NCI-H1694 treated with DMSO at 0.1 percent for 48 hours (cell line): ENCODE measurements at places on chromosomes 6 and 20.

GRCh38 chr6:84764332-84765049 lies at the start of gene TBX18:
TBX18 (minus strand) TSS chr6:84764598; CDS start chr6:84764181, 417 bp downstream.
- DNase-seq, result no peak

GRCh38 chr6:27742833-27743573 lies 169.2 kb downstream of the OR2B2 start:
- DNase-seq, result no peak

DNA sequence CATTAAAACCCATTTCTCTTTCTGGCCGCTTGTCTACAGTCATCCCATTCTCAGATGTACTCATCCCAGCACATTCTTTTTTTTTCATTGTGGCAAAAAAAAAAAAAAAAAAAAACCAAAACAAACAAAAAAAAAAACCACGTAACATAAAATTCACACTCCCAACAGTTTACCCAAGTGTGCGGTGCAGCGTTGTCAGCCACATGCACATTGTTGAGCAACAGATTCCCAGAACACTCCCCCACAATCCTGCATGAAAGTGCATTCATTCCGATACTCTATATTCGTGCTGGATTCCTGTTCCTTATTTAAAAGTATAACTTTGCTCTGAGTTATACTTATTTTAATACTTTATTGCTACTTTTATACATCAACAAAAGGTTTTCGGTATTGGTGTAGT lies 96.0 kb downstream of the SASH1 start:
- DNase-seq, result no peak

- DNase-seq, result no peak
Observed at GRCh38 chr6:156423075-156423474, 354.1 kb upstream of the ARID1B start.

DNA sequence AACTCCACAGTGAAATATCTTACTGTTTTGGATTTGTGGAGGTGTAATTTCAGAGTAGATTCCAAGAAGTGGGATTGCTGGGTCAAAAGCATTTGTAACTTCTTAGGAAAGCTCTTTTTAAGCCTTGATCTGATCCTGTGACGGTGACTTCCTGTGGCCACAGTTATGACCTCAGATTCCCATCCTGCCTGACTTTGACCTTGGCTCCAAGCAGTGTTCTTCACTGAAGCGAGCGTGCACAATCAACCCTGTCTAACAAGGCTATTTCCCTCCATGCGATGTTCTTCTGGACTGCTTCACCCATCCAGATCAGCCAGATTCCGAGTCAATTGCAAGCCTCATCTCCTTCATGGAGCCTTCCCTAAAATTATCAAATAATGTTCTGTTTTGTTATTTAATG lies 102.5 kb upstream of the RNF24 start:
- DNase-seq, result no peak
